ENCODE measurements at places on chromosomes 4 and X.

DNA sequence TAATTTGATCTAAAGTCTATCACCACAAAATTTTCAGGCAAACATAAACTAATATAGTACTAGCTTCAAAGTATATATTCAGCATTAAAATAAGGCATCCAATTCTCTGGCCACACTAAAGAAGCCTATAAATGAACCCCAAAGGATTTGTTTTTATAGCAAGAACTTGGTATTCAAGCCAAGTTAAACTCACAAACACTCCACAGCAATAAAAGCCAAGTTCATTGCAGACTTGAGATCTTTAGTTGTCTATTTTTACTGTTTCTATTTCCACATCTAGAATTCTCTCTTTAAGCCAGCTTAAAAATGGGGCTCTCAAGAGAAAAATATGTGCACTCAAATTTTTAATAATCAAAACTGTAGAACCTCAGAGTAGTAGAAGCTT lies 51.1 kb downstream of the WDFY3 start:
- no peak for DNase-seq

DNA sequence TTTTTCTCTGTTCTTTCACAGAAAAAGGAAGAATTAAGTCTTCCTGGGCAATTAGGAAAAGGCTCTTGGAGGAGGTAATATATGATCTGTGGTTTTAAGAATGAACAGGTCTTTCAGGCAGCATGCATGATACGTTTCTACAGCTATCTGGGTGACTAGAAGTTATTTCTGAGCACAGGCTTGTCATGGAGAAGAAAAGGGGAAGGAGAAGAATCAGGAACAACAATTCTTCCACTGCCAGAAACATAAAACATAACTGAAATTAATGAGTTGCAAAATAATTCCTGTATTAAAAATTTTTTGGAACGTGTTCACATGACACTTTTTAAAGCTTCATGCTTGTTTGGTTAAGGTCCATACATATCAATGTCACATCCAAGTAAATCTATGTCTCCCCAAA lies 17.7 kb upstream of the STIM2 start:
- DNase-seq = no peak

- DNase-seq = no peak
Measured at GRCh38 chrX:78831523-78831922, 84.0 kb downstream of the LPAR4 start.

DNA sequence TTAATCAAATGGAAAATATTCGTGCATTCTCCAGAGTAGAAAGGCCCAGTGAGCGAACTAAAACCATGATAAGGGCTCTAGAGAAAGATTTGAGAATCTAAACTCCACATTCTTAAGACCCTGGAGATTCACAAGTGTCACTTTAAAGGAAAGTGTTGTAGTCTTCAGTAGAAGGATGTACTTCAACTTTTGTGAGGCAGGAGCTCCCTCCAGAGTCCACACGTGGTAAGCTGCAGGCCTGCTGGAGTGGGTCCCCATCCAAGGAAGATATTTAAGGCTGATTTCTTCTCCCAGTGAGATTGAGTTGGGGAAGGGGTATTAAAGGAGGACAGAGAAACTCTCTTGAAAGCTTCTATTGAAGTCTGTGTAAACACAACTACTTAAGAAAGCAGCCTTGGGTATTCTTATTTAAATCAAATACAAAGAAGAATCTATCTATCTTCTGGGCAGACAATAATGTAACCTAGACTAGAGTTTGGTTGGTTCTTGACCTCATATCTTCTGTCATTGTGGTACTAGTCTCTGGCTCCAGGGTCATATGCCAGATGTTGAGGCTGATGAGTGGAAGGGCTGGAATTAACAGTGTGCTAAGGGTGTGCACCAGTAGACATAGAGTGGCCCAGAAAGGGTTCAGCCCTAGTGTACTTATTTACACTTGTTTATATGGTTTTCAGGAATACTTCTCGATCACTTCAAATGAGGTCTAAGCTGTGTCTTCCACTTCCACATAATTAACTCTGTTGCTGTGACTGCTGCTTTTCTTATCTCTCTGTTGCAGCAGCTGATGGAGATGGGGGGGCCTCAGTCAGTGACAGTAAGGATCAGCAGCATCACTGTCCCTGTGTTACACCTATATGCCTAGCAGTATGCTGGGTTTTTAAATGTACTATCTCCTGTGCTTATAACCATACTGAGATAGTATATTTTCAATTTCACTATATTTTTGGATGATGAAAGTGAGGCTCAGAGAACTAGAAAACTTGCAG lies 76.1 kb downstream of the HMGB2 start:
- DNase-seq = peak; percentile 28

- DNase-seq = no peak
Measured at GRCh38 chrX:26845056-26845455, 618.1 kb downstream of the PPP4R3C start.

DNA sequence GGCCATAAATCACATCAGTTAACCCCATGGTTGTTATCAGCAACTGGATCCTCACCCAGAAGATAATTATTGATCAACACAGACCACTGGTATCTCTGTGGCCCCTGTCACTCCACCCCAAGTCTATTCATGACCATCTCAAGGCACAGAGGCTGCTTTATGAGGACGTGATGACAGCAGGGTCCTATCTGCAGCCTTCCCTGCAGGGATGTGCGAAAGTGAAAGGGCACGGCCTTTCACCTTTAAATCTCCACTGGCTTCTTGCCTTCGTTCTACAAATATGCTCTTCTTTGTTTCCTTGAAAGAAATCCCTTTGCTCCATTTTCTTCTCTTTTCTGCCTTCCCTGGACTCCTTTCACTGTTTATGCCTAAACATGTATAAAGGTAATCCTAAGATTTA lies 170.6 kb upstream of the EDNRA start:
- no peak for DNase-seq

- no peak for DNase-seq
Measured at GRCh38 chrX:42398967-42399631, 378.9 kb downstream of the PPP1R2C start.

- DNase-seq = no peak
Measured at GRCh38 chrX:42955349-42955748, 177.4 kb upstream of the PPP1R2C start.

GRCh38 chr4:7134737-7135388 lies 57.5 kb upstream of the SORCS2 start:
- peak; percentile 64 for DNase-seq

DNA sequence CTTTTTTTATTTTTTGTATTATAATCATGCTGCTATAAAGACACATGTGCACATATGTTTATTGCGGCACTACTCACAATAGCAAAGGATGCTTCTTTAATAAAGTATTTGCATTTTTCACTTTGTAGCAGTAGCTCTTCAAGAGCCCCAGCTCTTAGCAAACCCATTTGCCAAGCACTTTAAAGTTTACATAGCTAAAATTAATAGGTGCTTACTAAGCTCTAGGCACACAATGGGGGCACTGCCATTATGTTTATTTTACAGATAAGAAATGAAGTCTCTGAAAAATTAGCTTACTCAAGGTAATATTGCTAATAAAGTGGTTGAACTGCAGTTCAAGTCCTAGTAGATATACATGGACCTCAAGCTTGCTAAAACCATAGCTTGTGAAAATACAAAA lies 230.3 kb upstream of the ARHGAP24 start:
- DNase-seq = no peak

DNA sequence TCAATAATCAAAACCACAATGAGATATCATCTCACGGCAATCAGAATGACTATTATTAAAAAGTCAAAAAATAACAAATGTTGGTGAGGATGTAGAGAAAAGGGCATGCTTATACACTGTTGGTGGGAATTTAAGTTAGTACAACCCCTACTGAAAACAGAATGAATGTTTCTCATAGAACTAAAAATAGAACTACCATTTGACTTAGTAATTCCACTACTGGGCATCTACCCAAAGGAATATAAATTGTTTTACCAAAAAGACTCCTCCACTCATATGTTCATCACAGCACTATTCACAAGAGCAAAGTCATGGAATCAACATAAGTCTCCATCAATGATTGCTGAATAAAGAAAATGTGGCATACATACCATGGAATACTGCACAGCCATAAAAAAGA lies 278.1 kb upstream of the ARSJ start:
- DNase-seq = no peak

DNA sequence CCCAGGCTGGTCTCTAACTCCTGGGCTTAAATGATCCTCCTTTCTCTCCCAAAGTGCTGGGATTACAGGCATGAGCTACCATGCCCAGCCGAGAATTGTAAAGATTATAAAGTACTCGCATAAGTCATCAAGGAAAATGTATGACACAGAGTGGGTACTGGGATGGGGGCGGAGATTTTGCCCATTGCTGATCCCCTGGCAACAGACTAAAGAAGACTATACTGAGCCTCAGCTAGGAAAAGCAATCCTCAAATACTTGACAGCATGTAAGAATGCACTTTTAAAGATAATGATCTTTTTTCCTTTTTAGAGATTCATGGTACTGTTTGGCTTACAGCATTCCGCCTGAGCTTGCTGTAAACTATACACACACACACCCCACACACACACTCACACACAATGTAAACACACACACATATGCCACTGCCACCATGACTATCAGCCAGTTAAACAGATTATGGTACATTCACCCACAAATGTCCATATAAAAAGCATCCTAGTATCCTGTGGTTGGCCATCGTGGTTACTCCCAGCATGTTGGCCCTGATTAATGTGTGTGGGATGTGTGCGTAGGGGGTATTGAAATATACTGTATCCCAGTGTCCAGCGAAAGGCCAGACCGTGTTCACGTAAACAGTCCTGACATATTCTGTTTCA lies 113.0 kb downstream of the AMELX start:
- no peak for DNase-seq

DNA sequence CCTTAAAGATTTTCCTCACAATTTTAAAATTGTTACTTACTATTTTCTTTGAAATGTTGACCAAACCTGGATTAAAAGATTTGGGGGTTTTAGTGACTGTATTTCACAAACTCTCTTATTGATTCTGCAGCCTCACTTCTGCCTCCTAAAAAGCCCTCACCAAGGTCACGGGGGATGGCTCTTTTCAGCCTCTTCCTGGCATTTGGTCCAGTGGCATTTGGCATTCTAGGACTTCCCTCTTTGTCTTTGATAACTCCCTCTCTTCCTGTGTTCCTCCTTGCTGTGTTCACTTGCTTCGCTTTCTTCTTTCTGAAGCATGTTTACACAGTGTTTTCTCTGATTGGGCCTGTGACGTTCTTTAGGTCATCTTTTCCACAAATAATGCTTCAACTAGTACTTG lies 21.5 kb downstream of the PKD2 start:
- DNase-seq = no peak

- DNase-seq = no peak
Measured at GRCh38 chr4:16677001-16677944, 221.2 kb downstream of the LDB2 start.

GRCh38 chr4:68129793-68130192 lies at the start of gene TMPRSS11F:
TSS of gene TMPRSS11F (minus strand) at chr4:68129869. CDS start at chr4:68129820, 49 bp downstream.
- no peak for DNase-seq

- DNase-seq = no peak
Measured at GRCh38 chr4:10671366-10671765, 13.2 kb downstream of the CLNK start.

GRCh38 chr4:3234171-3235029 lies 14.6 kb upstream of the MSANTD1 start:
- no peak for DNase-seq

GRCh38 chr4:4868040-4868757 lies 8.7 kb downstream of the MSX1 start:
- no peak for DNase-seq

DNA sequence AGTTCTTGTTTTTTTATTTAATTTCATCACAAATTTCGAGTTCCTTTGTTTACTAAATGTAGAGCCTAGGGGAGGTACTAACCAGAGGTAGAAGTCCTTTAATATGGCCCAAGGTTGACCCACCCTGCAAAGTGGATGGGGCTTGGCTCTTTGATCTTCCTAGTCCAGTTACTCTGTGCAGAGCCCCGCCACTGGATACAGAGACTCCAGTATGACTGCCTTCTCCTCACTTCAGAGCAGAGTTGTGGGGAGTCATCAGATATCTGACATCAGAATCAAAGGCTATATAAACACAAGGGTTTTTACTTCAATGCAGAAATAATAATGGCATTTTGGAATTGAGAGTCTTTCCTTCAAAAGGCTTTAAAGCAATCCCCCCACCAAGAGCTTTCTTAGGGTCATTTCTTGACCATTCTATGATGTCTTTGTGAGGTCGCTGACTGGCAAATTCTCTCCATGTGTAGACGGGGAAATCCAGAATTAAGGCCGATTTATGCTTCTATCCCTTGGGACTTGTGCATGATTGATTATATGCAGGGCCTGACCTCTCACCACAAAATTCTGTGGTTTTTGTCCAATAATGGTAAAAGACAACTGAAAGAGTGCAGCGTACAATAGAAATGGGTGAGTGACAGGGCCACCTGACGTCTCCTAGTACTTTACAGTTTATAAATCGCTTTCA lies 88.3 kb upstream of the CITED1 start:
- no peak for DNase-seq

DNA sequence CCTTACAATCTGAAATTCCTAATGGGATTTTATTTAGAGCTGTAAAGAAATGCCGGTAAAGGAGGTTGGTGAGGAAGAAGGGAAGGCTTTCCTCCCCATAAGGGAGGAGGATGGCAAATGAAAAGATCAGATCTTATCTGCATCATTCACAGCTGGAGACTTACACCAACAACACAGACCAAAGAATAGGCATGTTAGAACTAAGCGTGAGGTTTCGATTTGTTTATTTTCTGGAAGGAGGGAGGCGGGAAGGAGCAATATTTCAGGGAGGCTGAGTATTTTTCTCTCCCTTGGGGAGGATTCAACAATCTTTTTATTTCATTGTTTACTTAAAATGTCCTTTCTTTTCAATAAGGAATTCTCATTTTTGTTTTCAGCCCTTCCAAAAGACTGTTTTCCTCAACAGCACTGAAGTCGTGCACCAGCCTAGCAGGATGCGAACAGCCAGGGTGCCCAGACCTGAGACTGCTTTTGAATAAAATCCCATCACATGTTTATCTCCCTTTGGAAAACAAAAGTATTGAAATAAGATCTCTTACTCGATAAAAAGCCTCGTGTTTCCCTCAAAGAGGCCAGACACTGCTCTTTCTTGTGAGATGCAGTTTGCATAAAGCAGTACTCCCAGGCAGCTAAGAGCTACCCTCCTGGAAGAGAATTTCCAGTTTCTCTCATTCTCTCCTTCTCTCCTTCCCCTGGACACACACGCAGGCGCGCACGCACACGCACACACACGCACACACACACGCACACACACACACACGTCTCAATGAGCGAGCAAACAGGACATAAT lies 236.1 kb downstream of the MGST2 start:
- no peak for DNase-seq

DNA sequence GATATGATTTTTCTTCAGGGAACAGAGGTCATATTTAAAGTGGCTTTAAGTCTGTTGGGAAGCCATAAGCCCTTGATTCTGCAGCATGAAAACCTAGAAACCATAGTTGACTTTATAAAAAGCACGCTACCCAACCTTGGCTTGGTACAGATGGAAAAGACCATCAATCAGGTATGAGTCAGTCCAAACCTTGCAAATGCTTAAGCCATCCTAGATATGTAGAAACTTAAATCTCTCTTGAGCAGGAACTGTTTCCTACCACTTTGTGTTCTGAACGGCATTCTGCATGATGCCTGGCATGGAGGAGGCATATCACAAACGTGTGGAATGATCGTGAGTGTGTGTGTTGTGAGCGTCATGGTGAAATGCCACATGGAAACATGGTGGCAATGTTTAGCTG lies 164.8 kb downstream of the PTTG2 start:
- no peak for DNase-seq

DNA sequence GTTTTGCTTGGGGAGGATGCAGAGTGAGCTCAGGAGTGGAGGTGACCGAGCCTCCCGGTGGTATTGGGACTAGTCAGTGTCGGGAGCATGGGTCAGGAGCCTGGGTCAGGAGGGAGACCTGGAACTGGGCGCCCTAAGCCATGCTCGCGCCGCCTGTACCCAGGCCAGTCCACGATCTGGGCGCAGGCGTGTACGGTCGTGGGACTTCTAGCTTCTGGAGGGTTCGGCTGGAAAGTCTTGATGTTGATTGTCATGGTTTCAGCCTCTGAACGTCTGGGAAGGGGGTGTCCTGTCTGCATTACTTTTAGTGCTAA lies 244 bp downstream of the EIF2S3 start:
- no peak for DNase-seq

Data from breast epithelium (tissue), 4 donors.